ENCODE measurements at places on chromosomes 11 and 22.

DNA sequence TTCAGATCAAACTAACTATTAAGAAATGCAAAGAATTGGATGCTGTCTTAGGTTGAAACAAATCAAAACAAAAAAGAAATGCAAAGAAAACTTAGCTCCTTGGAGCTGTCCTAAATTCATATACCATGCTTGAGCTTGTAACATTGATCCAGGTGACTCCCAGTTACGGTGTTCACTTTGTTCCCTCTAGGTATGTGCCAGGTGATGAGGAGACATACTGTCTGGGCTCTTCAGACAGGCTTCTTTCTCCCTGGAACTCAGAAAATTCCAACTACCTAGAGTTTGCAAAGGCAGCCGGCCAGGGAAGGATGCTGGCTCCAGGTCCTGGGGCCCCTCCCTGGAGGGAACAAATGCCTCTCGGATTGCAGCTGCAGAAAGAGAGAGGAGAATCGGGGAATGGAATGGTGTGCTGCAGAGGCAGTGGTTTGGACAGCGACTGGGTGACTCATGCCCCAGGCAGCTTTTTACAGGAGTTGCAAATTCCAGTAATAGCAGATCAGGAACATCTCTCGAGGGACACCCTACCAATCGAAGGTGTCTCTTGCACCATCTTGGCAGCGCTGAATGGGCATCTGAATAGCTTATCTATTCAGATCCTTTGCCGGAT is 12.3 kb upstream of the ASPHD2 start:
- no peak for DNase-seq

GRCh38 chr11:19772480-19772879 is 59.8 kb downstream of the NAV2 start:
- DNase-seq = no peak

DNA sequence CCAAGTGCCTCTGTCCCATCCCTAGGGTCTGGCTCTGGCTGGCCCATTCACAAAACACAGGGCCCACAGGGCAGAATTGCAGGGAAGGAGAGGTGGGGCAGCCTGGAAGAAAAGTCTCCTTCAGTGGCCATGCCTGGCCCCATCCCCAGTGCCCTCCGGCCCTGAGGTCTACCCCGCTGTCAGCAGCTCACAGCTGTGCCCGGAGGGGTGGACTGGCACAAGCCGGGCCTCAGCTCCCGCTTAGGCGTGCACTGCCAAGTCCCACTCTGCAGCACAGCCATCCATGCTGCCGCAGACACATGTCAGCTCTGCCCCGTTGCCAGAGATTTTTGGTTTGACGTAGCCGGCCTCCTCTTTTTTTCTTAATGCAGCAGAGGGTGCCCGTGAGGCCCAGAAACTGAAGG is 3.9 kb upstream of the SCN2B start:
- peak; percentile 26 for DNase-seq

GRCh38 chr11:115606498-115607220 is 102.4 kb upstream of the CADM1 start:
- DNase-seq = no peak

- DNase-seq = no peak
These were observed 833 bp downstream of the NHERF4 start for GRCh38 chr11:119185981-119186634.

GRCh38 chr22:49494555-49494954 is 333.1 kb downstream of the BRD1 start:
- DNase-seq = no peak

DNA sequence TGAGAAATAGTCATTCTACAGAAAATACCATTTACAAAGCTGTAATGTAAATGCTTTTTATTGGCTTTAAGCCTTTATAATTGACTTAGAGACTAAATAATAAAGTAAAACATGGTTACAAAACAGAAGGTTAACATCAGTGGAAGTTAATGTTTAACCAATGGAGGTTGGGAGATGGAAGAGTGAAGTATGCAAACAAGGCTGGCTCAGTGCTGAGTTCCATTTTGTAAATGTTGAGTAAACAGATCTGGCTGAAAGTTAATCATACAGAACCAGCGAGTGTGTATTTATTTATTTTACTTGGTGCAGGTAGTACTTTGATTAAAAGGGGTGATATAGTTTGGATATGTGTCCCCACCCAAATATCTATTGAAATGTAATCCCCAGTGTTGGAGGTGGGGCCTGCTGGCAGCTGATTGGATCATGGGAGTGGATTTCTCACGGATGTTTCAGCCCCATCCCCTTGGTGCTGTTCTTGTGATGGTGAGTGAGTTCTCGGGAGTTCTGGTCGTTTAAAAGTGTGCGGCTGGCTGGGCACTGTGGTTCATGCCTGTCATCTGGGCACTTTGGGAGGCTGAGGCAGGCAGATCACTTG is 827.4 kb downstream of the OPCML start:
- DNase-seq = no peak

- DNase-seq = no peak
These were observed 1321.1 kb downstream of the TBC1D22A start for GRCh38 chr22:48083502-48083901.

DNA sequence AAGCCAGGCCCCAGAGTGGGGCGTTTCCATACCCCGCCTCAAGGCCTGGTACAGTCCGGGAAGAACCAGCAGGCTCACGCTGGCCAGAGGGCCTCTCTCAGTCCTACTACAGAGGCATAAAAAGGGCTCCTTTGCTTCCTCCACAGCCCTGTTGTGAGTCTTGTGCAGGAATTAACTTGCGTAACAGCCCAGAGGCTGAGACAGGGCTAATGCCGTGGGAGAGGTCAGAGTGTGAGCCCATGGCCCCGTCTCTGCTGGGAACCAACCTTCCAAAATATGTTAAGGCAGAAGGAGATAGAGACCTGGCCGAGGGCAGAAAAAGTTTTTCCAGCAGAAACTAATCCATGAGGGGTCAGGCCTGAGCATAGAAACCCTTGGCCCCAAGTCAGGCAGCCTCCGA is 19.9 kb upstream of the TMEM184B start:
- no peak for DNase-seq

- DNase-seq = no peak
These were observed 67.4 kb downstream of the ENDOD1 start for GRCh38 chr11:95156916-95157541.

- DNase-seq = no peak
These were observed 46.4 kb downstream of the MCM5 start for GRCh38 chr22:35446365-35446764.

- no peak for DNase-seq
These were observed 725.1 kb upstream of the CHORDC1 start for GRCh38 chr11:90947930-90948329.

GRCh38 chr11:134752964-134753770 is 341.1 kb upstream of the B3GAT1 start:
- no peak for DNase-seq

GRCh38 chr22:35131525-35132000 is 65.6 kb downstream of the ISX start:
- DNase-seq = no peak

DNA sequence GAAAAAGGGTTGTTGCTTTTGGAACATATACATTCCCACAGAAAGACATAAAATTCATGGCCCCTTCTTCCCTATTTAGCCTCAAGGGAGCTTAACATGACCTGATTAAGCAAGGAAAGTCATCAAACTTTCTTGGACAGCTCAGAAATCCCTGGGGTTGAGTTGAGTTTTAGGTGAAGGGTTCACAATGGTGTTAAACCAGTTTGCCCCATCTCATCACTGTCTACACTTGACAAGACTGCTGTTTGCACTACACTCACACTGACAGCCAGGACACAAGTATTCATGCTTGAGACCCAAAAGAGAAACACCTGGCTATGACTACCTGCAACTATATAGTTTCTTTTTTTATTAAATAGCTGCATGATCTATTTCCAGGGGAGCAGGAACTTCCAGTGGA is 209.8 kb upstream of the TMEM45B start:
- DNase-seq = no peak

DNA sequence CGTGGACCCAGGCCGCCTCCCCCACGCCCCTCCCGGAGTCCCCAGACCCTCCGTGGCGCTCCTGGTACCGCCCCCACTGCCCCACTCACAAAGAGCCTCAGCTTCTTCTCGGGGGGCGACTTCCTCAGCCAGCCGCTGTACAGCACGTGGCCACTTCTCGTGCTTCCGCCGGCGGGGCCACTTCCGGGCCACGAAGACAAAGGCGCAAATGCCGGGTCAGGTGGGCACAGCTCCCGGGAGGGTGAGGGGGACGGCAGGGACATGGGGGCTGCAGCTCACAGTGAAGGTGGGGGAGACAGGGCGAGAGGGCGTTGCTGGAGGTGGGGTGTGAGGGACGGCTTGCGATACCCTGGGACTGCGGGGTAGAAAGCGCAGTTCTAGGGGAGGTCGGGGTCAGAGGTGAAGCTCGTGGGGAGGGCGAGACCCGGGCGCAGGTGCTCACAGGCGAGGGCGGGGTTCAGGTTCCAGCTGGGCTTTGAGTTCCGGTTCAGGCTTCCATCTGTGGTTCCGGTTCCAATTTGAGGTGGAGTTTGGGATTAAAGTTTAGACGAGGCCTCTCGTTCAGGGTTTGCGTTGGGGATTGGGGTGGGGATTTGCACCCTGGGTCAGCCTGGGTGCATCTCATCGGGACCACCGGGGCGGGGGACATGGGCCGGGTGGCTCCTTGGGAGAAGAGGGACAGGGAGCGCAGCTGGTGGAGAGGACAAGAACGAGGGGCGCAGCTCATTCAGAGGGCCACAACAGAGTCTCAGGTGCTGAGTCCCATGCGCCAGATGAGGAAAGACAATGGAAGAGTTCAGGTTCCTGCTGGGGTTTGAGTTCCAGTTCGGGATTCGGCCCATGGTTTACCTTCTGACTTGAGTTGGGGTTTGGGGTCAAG is at the start of gene GAB4:
Gene GAB4, minus strand, starts transcription at position 371 of the 880 bp plus-strand sequence. Its CDS starts 108 bp downstream, at position 263.
- no peak for DNase-seq

- no peak for DNase-seq
These were observed 940.9 kb downstream of the BRD1 start for GRCh38 chr22:48886604-48887393.

GRCh38 chr22:32701034-32701433 is 100.5 kb upstream of the TIMP3 start:
- DNase-seq = no peak

DNA sequence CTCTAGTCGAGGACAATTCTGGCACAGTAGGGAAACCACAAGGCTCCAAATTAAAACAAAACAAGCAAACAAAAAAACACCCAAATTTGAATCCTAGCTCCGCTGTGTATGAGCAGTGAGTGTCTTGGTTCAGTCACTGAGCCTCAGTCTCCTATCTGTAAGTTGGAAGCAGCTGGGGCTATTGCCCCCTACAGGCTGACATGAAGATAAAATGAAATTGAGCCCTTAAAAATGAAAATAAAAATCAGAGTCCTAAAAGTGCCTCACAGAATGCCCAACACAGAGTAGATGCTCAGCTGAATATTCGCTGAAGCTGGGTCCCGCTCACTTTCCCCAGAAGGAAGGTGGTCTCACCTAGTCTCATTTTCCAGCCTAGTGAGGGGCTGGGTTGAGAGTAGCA is 65.2 kb downstream of the PDE2A start:
- peak; percentile 55 for DNase-seq

- no peak for DNase-seq
These were observed 100.0 kb downstream of the TMEM135 start for GRCh38 chr11:87137711-87138110.

All from NCI-H1694 treated with DMSO at 0.1 percent for 48 hours (cell line).